ENCODE measurements at places on chromosomes 7 and 10.

GRCh38 chr10:21634599-21635365 lies 100.8 kb downstream of the MLLT10 start:
- no peak for DNase-seq

DNA sequence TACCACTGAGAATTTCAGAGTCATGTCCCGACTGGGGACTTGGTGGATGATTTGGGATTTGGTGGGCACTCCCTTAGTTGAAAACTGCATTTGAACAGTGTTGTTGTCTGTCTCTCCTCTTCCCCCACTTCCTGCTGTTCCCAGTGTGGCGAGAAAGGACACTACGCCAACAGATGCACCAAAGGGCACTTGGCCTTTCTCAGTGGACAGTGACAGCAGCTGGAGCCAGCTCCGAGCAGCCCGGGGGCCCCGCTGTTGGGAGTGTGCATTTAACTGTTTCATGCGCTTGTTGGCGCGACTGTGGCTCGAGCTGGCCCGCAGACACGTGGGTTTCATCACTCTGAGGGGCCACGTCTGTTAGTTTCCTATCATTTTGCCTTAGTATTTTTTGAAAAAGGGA lies 9.7 kb downstream of the ATP5MF start:
- no peak for DNase-seq

- no peak for DNase-seq
These were observed 47.7 kb downstream of the HHEX start for GRCh38 chr10:92737484-92737883.

DNA sequence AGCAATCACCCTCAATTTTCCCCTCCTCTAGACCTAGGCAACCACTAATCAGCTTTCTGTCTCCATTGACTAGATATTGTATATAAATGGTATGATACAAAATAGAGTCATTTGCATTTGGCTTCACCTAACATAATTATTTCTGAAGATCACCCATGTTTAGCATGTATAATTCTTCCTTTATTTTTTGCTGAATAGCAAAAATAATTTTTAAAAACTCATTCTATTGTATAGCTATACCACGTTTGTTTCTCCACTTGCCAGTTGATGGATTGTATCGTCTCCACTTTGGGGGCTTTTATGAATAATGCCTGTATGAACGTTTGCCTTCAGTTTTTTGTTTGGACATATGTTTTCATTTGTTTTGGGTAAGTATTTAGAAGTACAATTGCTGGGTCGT lies 95.3 kb downstream of the ZNRF2 start:
- no peak for DNase-seq

DNA sequence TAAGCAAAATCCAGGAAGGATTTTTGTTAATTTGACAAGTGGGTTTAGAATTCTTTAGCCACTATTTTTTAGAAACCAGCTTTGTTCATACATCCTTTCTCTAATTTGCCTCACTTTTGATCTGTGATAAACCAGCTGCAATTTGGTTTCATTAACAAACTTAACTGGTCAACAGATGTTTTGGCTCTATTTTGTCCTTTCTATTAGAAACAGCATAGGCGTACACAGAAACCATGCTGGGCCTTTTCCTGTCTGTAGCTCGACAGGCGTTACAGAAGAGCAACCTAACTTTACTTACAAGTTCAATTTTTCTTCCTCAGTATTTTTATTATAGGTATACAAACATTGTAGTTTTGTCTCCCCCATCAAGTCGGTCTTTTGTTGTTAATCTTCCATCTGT lies 28.2 kb downstream of the KAT6B start:
- no peak for DNase-seq

DNA sequence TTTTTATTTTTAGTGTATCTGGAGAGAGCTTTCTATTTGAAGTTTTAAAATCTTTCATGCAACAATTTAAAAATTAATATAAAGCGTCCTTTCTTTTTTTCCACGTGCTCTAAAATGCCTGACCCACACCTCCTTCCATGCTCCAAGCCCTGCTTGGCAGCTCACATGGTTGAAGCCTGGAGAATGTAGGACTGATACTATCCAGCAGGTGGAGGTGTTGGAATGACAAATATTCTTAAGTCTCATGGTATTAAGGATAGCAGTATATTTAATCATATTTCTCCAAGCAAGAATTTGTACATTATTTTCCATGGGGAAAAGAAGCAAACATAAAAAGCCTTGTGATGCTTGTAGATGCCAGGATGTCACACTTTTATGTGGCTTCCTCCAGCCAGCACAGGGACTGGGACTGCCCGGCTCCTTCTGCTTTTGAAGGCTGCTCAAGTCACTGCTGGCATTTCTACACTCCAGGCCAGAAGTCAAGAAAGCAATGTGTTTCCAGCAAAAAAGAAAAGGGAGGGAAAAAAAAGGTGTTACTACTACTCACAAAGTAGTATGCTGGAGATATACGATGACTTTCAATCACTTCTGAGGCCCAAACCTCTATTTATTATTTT lies 49.7 kb downstream of the BZW2 start:
- DNase-seq: no peak

DNA sequence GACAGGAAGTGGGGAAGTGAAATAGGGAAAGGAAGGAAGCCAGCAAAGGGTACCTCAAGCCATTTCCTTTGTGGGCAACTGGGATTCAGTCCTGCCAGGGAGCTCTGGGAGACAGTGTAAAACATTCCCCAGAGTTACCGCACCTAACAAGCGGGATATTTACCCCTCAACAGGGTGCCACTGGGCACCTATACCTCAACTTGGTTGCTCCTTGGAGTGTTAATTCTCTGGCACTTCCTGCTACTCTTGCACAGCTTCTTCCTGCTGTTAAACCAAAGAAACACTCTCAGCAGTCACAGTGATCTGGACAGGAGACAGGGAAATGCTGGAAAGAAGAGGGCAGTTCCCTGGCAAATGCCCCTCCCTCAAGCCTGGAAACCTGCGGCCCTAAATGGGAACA lies 151.3 kb downstream of the REEP3 start:
- DNase-seq: no peak

GRCh38 chr7:1385809-1386622 lies 73.3 kb downstream of the MICALL2 start:
- DNase-seq: no peak

DNA sequence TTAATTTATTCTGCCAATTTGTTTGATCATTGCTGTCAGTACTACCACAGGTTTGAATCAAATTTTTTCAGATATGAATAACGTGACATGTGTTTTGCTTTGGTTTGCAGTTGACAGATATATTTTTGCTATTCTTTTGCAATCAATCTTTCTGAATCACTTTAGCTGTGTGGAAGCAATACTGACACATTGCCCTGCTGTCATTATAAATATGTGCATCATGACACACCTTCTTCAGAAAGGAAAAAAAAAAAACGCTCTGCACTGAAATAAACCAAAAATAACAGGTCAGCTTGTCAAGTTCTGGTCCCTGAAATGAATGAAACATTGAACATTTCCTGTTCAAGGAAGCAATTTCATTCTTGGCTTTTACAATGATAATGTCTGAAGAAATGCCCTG lies 93.8 kb upstream of the FAM13C start:
- DNase-seq: no peak

DNA sequence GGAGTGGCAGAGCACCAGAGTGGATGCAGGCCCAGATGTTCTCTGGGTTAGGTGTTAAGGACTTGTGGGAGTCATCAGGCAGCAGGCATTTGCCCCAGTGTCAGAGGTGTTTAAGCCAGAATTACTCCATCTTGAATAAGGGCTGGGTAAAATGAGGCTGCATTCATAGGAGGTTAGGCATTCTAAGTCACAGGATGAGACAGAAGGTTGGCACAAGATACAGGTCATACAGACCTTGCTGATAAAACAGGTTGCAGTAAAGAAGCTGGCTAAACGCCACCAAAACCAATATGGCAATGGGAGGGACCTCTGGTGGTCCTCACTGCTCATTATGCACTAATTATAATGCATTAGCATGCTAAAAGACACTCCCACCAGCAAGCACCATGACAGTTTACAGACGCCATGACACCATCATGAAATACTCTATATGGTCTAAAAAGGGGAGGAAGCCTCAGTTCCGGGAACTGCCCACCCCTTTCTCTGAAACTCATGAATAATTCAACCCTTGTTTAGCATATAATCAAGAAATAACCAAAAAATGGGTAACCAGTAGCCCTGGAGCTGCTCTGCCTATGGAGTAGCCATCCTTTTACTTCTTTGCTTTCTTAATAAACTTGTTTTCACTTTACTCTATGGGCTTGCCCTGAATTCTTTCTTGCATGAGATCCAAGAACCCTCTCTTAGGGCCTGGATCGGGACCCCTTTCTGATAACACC lies 882 bp upstream of the LRRC61 start:
- DNase-seq: no peak

DNA sequence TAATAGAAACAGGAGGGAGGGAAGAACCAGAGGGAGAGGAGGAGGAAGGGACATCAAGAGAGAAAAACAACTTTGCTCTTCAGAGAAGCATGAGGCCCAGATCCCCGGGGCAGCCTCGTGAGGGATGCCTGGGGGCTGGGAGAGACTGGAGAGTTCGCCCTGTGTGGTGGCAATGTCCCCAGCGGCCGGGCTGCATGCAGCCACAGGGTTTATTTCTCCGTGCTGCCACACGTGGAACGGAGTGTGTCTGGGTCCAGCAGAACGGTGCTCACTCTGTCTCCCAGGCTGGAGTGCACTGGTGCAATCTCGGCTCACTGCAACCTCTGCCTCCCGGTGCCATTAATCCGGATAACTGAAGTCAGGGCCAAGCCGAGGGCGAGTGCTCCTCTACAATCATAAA lies 257.7 kb downstream of the ACTR3B start:
- no peak for DNase-seq

GRCh38 chr10:16804123-16804522 lies 13.1 kb downstream of the RSU1 start:
- no peak for DNase-seq

GRCh38 chr10:47441938-47442337 lies 42.0 kb downstream of the ANXA8 start:
- no peak for DNase-seq

DNA sequence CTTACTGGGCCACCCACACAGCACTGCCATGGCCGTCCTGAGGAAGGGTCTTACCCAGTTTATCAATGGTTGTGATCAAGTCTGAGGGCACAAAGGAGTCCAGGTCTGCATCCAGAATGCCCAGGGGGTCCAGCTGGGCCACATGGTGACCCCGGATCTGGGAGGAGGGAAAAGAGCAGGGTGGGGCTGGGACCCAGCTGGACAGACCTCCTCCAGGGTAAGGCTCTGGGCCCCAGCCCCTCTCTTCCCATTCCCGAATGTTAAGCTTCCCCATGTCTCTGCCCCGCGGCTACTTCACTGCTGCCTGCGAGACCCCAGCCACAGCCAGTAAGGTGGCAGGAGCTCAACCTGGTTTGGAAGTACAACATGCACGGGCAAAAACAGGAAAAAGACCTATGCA lies 9.5 kb downstream of the OGDHL start:
- DNase-seq: no peak

- DNase-seq: no peak
These were observed 219.8 kb upstream of the GLI3 start for GRCh38 chr7:42456756-42457276.

DNA sequence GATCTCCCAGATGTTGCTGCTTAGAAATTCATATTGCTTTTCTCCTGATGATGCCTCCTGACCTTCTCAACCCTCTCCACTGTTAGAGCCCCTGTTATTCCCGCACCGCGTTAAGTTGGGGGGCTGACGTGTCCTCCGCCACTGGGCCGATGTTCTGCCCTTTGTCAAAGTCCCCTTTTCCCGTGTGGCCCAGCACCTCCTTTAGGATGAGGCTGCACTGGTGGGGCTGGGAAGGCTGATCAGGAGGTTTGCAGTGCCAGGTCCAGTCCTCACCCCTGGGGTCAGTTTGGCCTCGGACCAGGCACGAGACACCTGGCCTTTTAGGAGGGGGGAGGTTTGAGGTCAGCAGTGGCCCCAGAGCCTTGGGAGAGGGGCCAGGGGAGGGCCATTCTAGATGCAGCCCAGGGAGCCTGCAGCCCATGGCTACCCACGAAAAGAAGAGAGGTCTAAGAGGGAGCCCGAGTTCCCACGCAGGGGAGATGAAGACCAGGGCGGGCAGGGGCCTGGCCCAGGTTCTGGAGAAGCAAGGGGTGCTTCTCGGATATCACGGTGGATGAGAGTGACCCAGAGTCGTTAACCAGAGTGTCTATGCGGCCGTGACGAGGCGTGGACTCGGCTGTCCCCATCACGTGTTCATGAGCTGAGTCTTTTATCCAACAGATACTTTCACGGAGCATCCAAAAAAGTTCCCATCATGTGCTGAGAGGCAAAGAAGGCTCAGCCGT lies 150.4 kb downstream of the DNAJB6 start:
- DNase-seq: no peak

DNA sequence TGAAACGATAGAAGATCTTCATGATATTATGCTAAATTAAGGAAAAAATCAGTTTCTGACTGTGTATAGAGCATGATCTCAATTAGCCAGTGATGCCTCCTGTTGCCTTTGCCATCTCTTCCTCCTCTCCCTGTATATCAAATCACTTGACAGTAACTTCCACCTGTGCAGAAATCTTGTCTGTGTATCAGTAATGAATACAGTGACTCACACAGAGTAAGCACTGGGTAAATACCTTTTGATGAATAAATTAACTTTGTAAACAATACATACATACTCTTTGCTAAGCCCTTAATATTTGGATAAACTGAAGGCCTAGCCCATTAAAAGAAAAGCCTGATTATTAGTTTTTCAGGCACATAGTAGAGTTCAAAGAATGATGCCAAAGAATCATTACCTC lies 610.6 kb upstream of the NRP1 start:
- DNase-seq: no peak

GRCh38 chr7:79425665-79426064 lies 27.8 kb downstream of the MAGI2 start:
- no peak for DNase-seq

GRCh38 chr10:90319188-90319914 lies 538.5 kb downstream of the HTR7 start:
- DNase-seq: no peak

DNA sequence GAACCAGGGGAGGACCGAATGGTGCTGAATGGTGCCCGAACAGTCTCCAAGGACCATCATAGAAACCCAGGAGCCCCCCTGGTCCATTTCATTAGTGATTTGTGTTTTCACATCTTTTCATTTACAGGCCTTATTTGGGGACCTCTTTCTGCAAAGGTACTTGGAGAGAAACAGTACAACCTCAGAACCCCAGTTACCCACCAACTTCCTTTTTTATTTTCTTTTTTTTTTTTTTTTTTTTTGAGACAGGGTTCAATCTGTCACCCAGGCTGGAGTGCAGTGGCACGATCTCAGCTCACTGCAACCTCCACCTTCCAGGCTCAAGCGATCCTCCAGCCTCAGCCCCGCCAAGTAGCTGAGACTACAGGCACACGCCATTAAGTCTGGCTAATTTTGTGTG lies 13.0 kb upstream of the ELN start:
- no peak for DNase-seq

- DNase-seq: no peak
These were observed 219.1 kb upstream of the MKI67 start for GRCh38 chr10:128345353-128345752.

DNA sequence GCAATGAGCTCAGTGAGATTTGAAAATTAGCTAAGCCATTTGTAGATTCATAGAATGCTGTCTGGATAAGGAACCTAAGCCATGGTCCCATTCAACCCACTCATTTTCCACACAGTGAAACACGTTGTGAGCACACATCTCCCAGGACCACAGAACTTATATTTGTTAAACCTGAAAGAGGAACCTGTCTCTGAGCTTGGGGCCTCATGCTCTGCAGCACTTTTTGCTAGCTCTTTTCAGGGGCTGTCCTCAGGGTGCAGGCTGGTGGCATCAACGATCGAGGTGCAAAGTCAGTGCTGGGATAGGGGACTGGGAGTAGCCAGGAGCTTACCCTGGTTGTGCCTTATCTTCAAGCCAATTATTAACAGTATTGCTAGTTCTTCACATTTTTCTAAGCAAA lies 11.9 kb downstream of the HECW1 start:
- DNase-seq: no peak

- no peak for DNase-seq
These were observed 1.2 kb upstream of the LSM8 start for GRCh38 chr7:118182593-118183427.

All from effector CD4-positive, alpha-beta T cell (primary cell).